ENCODE measurements at places on chromosomes 7 and 10.

DNA sequence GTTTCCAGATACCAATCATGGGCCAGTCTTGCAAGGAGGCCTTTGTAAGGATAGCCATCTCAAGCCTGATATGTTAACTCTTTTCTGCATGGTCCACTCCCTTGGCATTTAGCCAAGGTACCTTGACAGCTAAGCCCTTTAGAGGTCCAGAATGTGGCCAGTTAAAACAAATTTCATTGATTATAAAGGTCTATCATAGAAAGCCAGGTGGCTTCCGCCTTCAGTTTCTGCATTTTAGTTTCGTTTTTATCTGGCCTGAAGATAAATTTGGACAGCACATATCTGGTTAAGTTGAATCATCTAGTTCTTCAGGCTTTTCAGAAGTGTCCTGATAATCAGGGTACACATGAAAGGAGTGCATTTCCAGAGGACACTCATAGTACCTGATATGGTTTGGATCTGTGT lies 30.7 kb downstream of the ANKIB1 start:
- no peak for DNase-seq

DNA sequence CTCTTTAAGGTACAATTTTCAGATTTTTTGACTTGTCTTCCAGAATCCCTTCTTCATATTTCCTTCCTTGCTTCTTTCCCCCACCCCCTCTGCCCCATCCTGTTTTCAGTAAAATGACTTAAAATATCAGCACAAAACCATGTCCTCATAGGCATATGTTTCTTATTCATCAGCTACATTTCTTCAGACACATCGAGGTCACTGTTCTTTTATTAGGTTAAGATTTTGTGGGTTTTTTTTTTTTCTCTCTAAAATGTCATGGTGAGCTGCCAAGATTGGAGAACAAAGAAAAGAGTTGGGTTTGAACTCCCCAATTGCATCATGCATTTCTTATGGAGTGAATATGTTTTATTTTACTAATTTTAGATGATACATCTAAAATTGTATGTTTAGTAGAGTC lies 35.8 kb downstream of the LAMB4 start:
- DNase-seq = peak; percentile 96

DNA sequence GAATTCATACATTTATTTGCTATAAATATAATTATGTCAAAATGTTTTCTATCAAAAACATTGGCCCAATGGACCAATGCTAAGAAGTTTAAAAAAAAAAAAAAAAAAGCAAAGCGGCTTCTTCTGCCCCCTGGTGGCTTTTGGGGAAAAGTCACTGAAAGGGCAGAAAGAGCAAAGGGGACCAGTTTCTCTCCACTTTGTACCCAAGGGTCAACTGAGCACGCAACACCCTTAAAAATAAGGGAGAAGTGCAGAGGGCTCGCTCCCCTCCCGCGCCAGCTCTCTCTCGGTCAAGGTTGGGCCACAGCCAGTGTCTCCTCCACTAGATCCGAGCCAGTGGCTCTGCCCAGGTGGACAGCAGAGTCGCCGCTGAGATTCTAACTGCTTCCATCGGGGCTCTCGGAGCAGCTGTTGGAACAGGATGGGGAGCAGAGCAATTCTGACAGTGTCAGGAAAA lies 136.4 kb upstream of the FGFR2 start:
- DNase-seq = peak; percentile 41

DNA sequence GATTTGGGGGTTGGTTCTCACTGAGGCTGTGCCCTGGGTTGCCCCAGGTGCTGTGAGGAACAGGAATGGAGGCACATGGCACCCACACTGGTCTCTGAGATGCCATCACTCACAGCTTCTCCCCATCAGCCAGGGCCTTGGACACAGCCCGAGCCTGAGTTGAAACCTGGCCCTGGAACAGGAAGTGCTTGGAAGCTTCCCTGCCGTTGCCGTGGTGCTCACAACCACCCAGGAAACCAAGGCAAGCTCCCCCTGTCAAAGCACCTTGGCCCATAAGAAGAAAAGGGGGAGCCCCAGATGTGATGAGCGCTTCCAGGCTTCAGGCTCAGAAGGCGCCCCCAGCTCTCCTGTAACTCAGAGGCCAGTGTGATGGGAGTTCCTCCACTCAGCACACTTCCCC lies at the start of gene BTBD16:
TSS of gene BTBD16 (plus strand) at position 221 of the 400 bp plus-strand sequence. CDS start 3,786 bp downstream, outside the sequence.
- DNase-seq = no peak

DNA sequence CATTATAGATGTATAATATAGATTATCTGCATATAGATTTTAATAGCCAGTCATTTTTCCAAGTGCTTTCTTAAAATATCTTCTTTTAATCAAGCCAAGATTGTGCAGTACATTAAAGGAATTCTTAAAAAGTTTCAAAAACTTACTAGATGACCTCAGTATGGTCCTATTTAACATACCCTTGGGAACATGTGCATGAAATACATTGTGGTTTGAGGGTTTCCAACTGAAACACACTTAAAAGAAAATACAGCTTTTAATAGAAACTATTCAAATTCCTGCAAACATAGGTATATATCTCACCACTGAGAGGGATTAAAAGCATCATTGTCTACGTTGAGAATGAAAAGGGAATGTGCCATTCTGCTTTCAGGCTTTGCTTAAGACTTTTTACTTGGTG lies 364.9 kb downstream of the SUGCT start:
- peak; percentile 72 for DNase-seq

GRCh38 chr7:25714013-25714412 lies 438.0 kb upstream of the NFE2L3 start:
- DNase-seq = no peak

- DNase-seq = no peak
Measured at GRCh38 chr7:68718097-68718551, 880.2 kb upstream of the AUTS2 start.

DNA sequence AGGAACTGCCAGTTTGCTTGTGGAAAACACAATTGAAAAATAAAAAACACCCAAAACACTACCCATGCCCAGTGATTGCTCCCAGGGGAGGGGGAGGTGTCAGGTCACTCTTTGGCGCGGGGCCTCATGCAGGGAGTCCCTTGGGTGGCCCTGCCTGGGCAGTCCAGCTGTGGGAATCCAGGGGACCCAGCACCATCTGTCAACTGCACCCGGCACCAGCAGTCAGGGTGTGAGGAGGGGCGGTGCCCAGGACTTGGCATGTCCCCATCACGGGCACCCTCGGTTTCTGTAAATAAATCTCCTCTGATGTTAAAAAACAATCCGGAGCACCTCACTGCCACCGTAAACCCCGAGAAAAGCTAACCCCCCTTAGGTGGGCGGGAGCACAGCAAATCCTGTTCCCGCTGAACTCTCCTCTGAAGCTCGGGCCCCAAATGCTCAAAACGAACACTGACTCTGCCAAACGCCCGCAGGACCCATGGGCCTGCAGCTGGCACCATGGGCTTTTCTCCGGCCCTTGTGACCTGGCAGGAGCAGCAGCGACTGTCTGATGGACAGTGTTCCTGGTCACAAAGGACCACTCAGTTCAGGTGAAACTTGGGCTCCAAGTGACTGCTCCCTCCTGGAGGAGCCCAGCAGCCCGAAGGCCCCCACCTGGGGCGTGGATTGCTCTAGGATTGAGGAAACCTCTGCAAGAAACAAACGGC lies 18.5 kb upstream of the EN2 start:
- no peak for DNase-seq

- DNase-seq = peak; percentile 44
Measured at GRCh38 chr7:116689790-116690259, 17.8 kb downstream of the MET start.

- DNase-seq = no peak
Measured at GRCh38 chr10:78476156-78476555, 442.5 kb downstream of the RPS24 start.

DNA sequence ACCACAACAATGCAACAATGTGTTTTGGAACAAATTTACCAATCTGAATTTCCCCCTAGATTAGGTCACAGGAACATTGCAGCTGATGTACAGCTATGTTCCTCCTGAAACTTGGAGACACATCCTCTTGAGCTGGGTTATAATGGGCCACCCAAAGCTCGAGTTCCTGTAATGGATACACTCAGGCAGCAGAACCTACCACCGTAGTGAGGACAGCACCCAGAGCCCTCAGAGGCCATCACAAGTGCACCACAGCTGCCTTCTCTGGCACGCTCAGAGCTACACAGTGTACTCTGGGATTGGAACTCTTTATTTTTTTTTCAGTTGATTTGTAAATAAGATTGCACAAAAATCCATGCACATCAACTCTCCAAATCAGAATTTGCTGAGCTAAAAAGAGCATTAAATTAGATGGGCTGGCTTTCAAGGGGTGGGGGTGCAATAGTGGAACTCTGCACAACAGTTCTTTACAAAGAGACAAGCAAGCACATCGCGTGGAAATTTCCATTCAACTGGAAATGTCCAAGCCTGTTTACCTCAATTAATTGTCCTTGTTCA lies 56.7 kb downstream of the EGFR start:
- DNase-seq = no peak

- DNase-seq = peak; percentile 18
Measured at GRCh38 chr7:151520419-151521261, 945 bp upstream of the RHEB start.

DNA sequence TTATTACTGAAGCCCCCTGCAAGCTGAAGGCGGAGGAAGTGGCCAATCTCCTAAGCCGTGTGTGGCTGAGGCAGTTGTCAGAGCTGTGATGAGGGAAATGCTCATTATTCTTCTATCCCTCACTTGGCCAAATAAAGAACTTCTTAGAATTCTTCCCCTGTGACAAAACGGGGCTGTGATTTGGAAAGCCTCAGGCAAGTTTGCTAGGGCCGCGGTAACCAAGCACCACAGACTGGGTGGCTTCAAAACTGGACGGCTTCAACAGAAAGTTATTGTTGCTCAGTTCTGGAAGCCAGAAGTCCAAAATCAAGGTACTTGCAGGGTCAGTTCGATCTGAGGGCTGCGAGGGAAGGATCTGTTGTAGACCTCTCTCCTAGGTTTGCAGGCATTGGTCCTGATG lies 72.3 kb upstream of the STEAP1B start:
- DNase-seq = peak; percentile 58

- DNase-seq = no peak
Measured at GRCh38 chr7:155714702-155715101, 70.2 kb downstream of the RBM33 start.
